PC-3 (cell line): ENCODE measurements at places on chromosomes 12 and 14. TPM values are rescaled to one million over a fixed set of nuclear protein-coding genes. Genes with fewer than 3 reads are reported as not detected.

Gene NPFF
- not detected in 2 replicates for total RNA-seq

Gene WNT1
- total RNA-seq: not detected in 2 replicates

Gene TTC8
- 12.6 and 24.8 TPM in 2 replicates for total RNA-seq

Gene GLI1
- 3.0 TPM in 1 of 2 replicates, not detected in the other for total RNA-seq

Gene SLC25A21
- 0.87 and 1.0 TPM in 2 replicates for total RNA-seq

Gene RTL1
- total RNA-seq: not detected in 2 replicates

Gene COCH
- total RNA-seq: 2.5 and 4.2 TPM in 2 replicates

Gene CPNE6
- total RNA-seq: not detected in 2 replicates

Gene ZBTB42
- 9.2 and 11.3 TPM in 2 replicates for total RNA-seq

Gene CLEC4A
- total RNA-seq: 0.51 TPM in 1 of 2 replicates, not detected in the other

Gene GCN1
- total RNA-seq: 254 and 334 TPM in 2 replicates

Gene DACT1
- 0.40 and 1.8 TPM in 2 replicates for total RNA-seq

Gene SPTB
- total RNA-seq: 2.3 and 3.6 TPM in 2 replicates

Gene CD4
- 0.23 TPM in 1 of 2 replicates, not detected in the other for total RNA-seq

Gene KERA
- total RNA-seq: not detected in 2 replicates

Gene OR4K2
- not detected in 2 replicates for total RNA-seq

Gene CCDC175
- not detected in 2 replicates for total RNA-seq

Gene FOXM1
- 71.4 and 88.6 TPM in 2 replicates for total RNA-seq

Gene CCDC38
- total RNA-seq: not detected in 2 replicates

Gene RIMBP2
- not detected in 2 replicates for total RNA-seq

Gene KRT72
- not detected in 2 replicates for total RNA-seq

Gene POTEG
- 0.12 TPM in 1 of 2 replicates, not detected in the other for total RNA-seq

Gene NCKAP5L
- total RNA-seq: 13.3 and 14.2 TPM in 2 replicates

Gene BHLHE41
- 77.6 and 81.0 TPM in 2 replicates for total RNA-seq

Gene PPP4R4
- 0.11 TPM in 1 of 2 replicates, not detected in the other for total RNA-seq

Gene TAS2R13
- total RNA-seq: 0.11 and 0.86 TPM in 2 replicates

Gene GPR84
- not detected in 2 replicates for total RNA-seq

Gene RAPGEF3
- total RNA-seq: 6.7 and 9.3 TPM in 2 replicates

Gene SOAT2
- total RNA-seq: 0.07 and 0.86 TPM in 2 replicates

Gene PROX2
- total RNA-seq: not detected in 2 replicates

Gene POC1B
- total RNA-seq: 21.5 and 25.0 TPM in 2 replicates

Gene REC8
- total RNA-seq: 1.9 and 5.7 TPM in 2 replicates

Gene MDGA2
- 0.04 and 0.17 TPM in 2 replicates for total RNA-seq

Gene RNASE2
- total RNA-seq: not detected in 2 replicates

Gene RND1
- 7.6 and 8.3 TPM in 2 replicates for total RNA-seq

Gene TNFAIP2
- total RNA-seq: 80.7 and 87.3 TPM in 2 replicates

Gene EFS
- total RNA-seq: 0.23 and 0.36 TPM in 2 replicates

Gene FOXG1
- not detected in 2 replicates for total RNA-seq

Gene FGF23
- total RNA-seq: not detected in 2 replicates

Gene SIX1
- total RNA-seq: 16.5 and 18.2 TPM in 2 replicates
